ENCODE measurements at places on chromosomes 12 and 14. TPM values are rescaled to one million over a fixed set of nuclear protein-coding genes. Genes with fewer than 3 reads are reported as not detected.

BAZ1A gene
- total RNA-seq: 41.2 TPM

CFAP73 gene
- not detected for total RNA-seq

SLC25A21 gene
- total RNA-seq: 3.1 TPM

GRCh38 chr14:35576260-35576659 lies 42.3 kb downstream of the INSM2 start:
- no peak for DNase-seq

DNA sequence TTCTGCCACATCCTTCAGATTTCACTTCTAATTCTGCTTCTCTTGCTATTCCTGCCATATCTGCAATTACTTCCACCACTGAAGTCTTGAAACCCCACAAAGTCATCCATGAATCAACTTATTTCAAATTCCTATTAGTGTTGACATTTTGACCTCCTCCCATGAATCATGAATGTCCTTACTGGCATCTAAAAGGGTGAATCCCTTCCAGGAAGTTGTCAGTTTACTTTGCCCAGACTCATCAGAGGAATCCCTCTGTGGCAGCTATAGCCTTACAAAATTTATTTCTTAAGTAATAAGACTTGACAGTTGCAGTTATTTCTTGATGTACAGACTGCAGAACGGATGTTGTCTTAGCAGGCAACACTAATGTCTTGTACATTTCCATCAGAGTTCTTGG lies 162.9 kb downstream of the PCNX1 start:
- DNase-seq: no peak

- DNase-seq: no peak
These were observed 1.6 kb upstream of the SYNDIG1L start for GRCh38 chr14:74427651-74428050.

DNA sequence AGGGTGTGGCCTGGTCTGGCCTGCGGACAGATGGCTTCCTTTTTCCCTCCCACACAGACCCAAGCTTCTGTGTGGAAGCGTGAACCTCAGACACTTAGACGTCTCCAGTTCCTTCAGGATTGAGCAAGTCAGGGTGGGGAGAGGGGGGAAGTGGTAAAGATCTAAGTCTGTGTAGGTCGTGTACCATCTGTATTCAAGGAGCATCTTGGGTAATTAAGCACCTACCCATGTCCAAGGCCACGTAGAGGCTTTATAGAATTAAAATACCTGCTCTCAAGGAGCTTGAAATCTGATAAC lies 1.7 kb downstream of the AVIL start:
- DNase-seq: no peak

DNA sequence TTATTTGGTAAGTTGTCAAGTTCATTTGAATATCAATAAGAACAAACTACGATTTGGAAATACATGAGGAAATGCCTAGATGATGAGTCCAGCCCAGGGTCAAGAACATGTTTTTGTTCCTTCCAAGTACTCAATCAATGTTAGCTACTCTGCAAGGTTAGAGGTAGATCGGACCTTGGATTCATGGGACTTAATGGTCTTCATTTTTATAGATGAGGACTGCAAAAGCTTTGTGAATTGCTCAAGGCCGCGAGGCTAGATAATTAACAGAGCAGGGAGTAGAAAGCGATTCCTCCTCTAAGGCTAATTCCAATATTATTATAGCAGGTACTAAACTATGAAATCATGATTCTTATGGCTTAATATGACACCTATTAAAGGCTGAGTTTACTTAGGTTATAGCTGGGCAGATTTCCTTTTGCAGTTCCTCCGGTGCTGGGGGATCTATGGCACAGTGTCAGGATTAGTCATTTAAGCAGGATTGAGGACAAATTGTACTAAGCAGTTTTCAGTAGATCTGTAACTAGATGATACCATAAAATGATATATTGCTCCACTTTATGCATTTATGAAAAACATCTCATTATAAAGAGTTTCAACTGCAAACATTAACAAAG lies 19.8 kb downstream of the NR1H4 start:
- DNase-seq: no peak

- DNase-seq: no peak
These were observed 38.0 kb downstream of the MMAB start for GRCh38 chr12:109535231-109535862.

Measured in progenitor cell of endocrine pancreas (in vitro differentiated cells).